ENCODE measurements at places on chromosomes 12 and 14. TPM values are rescaled to one million over a fixed set of nuclear protein-coding genes. Genes with fewer than 3 reads are reported as not detected.

- no peak for DNase-seq
These were observed 69.1 kb upstream of the HOXC13 start for GRCh38 chr12:53869500-53869899.

PTPRR gene
- 3.4 TPM for total RNA-seq

GRCh38 chr14:103317251-103317650 is 16.8 kb upstream of the EIF5 start:
- no peak for DNase-seq

GRCh38 chr14:67962215-67962644 is 142.7 kb downstream of the RAD51B start:
- DNase-seq = no peak

PFKM gene
- 791 TPM for total RNA-seq

GRCh38 chr12:96401076-96401871 is 1.0 kb upstream of the CDK17 start:
- DNase-seq = peak; percentile 82

GRCh38 chr12:115657081-115658013 is 620.1 kb downstream of the MED13L start:
- DNase-seq = no peak

NTS gene
- total RNA-seq = not detected

AJUBA gene
- 125 TPM for total RNA-seq

EIF5 gene
- total RNA-seq = 127 TPM

DNA sequence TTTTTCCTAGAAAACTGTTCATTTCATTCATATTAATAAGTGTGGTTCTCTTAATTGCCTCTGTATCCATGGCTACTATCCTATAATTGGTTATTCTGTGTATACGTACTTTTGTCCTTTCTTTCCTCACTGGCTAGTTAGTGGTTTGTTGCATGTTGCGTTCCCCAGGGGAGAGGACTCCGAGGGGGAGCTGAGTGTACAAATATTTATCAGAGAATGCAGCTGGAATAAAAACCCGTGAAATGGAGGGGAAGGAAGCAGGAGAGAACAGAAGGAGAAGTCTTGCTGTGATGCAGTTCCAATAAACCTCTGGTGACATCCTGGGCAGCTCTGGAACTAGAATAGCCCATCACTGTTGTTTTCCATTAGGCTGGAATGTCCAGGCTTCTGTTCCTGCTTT is 117.1 kb upstream of the RGS6 start:
- no peak for DNase-seq

DNA sequence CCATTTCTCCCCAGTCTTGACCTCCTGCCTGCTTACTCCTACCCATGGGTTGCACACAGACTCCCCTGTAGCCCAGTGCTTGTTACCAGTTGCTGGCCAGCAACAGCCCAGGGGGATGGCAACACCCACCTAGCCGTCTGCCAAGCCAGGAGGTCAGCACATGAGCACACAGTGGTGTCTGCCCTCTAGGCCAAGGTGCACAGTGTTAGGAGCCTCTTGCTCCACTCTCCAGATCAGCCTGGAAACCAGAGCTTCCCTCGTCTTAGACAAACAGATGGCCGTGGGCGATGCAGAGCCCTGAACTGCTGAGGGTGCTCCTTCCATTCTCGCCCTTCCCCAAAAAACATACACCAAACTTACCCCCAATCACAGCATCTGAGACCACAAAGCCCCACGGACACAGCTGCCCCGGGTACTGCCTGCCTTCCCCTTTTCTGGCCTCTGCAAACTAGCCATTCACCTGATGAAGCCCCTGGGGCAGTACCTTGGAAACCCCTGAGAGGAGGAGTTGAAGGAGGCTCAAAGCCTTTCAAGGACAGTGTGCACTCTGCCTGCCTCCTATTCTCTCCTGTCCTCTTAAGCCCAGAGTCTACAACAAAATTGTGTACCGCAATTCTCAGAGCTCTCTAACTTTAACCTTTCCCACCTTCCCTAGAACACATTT is 1.0 kb upstream of the GPD1 start:
- DNase-seq = no peak

DNA sequence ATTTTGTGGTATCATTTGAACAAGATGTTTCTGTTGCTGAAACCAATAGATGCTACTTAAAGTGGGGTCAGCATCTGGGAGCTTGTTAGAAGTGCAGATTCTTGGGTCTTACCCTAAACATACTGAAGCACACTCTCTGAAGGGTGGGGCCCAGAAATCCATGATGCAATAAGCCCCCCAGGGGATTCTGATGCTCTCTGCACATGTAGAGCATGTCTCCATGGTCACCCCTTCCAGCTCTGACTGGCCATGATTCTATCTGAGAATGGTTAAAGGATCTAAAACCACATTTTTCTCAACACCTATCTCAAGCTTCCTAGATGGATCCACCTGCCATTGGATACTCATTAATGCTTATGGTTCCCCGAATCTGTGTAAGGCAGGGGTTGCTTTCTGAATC is 20.4 kb downstream of the JDP2 start:
- DNase-seq = no peak

GZMB gene
- total RNA-seq = 0.26 TPM

- DNase-seq = no peak
These were observed 46.7 kb downstream of the PDE3A start for GRCh38 chr12:20415028-20415427.

GRCh38 chr14:91330096-91330696 is 85.7 kb upstream of the GPR68 start:
- no peak for DNase-seq

DNA sequence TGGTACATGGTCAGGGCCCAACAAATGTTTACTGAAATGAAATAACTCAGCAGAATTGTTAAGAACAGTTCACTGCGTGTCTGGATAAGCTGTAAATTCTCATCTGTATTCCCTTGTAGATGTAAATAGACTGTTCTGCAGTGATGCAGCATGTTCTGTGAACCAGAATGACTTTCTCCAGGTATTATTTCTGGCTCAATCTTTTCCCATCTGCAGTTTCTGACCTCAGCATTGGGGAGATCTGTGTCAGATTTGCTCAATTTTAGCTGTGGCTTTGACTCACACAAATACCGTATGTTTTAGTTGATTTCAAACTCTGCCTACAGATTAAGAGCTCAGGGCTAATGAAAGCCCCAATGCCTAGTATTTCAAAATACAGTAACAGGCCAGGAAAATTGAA is 49.2 kb upstream of the DICER1 start:
- DNase-seq = no peak

HAL gene
- total RNA-seq = 0.18 TPM

- DNase-seq = no peak
These were observed 465.2 kb downstream of the VRK1 start for GRCh38 chr14:97262336-97262735.

DNA sequence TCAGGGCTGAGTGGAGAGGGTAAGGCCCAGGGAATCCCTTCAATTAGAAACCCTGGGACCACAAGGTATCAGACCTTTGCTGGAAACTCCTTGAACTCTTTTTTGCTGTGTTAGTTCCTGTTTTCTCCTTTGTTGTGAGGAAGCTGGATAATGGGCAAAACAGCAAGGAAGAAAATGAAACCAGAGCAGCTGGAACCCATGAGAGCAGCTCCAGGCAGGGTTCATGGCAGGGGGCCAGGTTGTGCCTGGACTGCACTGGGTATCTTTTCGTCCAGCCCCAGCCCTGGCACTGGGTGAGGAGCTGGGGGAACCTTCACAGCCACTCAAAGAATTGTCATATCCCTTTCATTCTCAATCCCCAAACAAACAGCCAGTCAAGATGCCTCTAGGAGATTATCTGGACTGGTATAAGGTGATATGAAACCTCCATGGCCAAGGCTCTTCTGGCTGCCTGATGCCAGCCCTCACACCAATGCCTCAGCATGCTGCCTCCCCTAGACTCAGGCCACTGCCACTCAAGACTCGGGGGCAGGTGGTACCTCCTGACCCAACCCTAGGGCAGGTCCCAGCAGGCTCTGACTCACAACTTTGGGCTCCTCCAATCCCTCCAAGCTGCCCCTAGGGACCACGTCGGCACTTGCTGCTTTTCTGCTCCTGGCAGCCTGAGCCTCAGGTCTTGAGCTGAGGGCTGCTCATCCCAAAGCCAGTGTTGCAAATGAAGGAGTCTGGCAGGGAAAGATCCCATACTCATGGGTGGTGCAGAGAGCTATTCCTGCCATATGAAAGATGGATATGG is 16.5 kb downstream of the FAM186B start:
- no peak for DNase-seq

KRT74 gene
- total RNA-seq = not detected

GRCh38 chr12:94092516-94093241 is 55.7 kb upstream of the PLXNC1 start:
- DNase-seq = no peak

C12orf56 gene
- total RNA-seq = not detected

- DNase-seq = peak; percentile 40
These were observed 88.6 kb upstream of the DCN start for GRCh38 chr12:91271185-91271584.

- DNase-seq = no peak
These were observed 42.5 kb upstream of the C14orf180 start for GRCh38 chr14:104536942-104537612.

B4GALNT3 gene
- not detected for total RNA-seq

DNA sequence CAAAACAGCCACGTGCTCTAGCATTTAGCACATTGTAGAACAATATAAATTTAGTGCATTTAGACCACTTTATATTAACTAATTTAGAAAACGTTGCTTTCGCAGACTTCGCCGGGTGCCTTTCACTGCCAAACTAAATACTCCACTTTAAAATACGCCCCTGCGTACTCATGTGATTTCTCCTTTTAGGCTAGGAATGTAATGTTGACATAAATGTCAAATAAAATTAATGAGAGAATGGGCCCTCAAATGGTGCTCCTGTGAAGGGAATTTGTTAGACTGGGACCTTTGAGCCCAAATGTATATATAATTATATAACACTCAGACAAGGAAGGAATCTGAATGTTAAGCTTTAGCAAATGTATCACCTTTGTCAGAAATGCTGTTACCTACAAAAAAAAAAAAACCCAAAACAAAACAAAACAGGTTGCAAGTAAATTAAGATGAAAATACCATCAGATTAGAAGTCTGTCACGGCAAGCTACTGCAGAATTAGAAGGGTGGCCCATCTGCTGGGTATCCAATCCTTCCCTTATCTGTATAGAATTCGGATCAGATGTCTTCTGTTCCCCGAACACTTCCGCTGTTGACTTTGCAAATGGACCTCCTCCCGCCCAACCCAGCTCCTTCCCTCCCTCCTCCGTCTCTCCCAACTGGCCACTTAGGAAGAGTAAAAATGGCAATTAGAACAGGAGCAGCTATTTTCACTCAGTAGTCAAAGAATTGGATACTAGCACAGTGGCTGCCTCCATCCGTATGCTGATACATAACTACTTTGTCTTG is 159.3 kb upstream of the FOXN3 start:
- no peak for DNase-seq

- DNase-seq = no peak
These were observed 128.9 kb downstream of the NUBPL start for GRCh38 chr14:31690056-31690455.
